ENCODE measurements at places on chromosomes 1 and 21.

- no peak for DNase-seq
Observed at GRCh38 chr21:40595806-40596205, 251.2 kb downstream of the DSCAM start.

- no peak for DNase-seq
Observed at GRCh38 chr1:157292809-157293564, 154.8 kb upstream of the ETV3 start.

- no peak for DNase-seq
Observed at GRCh38 chr1:155073377-155074242, 5.0 kb upstream of the EFNA3 start.

DNA sequence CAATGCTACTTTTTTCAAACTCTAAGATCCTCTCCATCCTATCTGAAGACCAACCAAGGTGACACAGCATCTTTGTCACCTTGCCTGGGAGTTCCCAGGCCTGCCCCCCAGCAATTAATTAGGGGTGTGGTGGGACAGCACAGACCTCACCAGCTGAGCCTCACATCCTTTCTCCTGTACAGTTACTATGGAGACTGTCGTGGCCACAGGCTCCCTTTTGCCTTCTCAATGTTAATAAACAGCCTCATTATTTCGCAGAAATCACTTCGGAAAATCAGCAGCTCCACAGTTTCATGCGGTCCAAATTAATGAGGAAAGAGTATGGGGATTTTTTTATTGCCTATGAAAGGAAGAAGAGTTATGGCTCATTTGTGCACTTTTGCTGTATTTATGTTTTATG, 378.3 kb downstream of the NPHP4 start:
- no peak for DNase-seq

DNA sequence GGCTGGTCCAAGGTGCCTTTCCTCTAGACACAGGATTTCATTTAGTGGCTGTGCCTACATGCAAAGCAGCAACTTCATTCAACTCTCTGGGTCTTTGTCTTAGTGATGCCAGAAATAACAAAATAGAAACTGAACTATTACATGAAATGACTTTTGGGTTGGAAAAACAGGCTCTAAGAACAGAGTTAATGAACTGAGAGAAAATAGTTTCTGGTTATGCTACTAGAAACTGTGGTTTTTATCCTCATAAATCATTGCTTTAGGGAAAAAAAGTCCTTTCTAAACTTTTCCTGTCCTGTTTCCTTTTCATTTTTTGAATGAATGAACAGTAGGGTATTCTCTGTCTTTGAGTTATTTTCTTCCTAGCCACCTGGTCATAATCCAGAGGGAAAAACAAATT, 424.0 kb downstream of the KIF26B start:
- peak; percentile 37 for DNase-seq

DNA sequence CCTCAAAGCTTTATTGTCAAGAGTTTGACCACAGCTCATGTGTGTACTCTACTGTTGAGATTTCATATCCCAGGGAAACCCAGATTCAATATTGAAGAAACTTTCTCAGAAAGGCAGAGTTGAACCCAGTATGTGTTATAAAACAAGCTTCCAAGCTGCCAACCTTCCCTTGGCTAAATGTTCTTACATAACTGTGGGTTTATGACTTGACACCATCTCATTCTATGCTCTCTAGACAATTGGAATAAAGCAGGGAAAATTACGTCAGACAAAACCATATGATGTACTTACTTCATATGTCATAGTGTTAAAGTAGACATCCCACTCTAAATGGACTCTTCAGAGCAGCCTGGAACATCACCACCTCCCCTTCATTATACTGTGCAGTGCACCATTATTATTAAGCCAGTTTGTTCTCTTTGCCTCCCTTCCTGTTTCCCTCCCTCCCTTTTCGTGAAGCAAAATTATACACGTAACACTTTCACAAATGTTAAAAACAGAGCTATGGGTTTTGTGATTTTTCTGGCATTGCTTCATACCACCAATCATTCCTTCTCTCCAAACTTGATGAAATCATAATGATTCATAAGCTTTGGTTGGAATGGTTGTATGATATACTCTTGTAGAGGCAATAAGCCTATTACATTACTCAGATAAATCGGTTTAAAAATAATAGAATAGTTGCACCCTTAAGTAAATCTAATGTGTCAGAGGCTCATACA, 507.2 kb downstream of the LTN1 start:
- peak; percentile 94 for DNase-seq

GRCh38 chr1:206637605-206638004, 2.3 kb downstream of the DYRK3 start:
- no peak for DNase-seq

GRCh38 chr1:200355801-200356200, 54.0 kb downstream of the ZNF281 start:
- no peak for DNase-seq

GRCh38 chr1:241531195-241532161, 700 bp upstream of the KMO start:
- DNase-seq, result peak; percentile 75

DNA sequence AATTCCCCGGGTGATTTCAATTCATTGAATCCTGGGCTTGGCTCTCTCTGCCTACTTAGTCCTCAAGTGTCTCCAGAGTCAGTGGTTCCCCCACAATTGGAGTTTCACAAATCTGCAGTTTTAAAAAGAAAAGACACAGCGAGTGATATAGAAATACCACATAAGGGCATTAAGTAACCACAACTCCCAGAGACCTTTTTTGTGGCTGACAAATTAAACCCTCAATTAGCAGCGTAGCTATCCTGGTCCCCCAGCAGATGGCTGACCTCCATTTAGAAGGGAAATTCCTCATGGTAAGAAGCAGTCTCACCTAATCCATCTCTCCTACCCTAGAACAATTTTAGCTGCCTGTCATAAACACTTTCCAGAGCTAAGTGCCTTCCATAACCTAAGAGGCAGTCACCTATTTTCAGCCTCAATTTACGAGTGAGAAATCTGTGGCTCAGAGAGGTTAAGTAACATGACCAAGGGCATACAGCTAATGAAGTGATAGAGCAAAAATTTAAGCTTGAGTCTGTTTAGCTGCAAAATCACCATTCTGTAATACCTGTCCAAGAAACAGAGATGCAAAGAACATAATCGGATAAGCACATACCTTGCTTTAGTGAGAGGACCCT, 56.0 kb upstream of the NBPF3 start:
- peak; percentile 2 for DNase-seq

DNA sequence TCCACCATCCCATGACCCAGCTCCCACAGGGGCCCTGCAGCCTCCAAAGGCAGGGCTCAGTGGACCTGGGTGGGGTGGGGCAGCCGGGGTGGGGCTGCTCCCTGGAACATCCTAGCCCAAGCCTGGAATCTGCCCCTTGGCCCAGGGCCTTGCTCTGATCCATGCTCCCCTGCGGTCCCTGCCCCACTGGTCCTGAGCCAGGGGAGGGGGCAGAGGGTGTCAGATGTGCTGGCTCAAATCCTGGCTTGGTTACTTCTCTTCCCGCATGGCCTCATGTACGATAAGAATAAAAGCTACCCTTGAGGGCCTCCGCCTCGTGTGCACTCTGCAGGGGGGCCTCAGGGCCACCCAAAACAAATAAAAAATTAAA, 819 bp downstream of the SLC25A34 start:
- DNase-seq, result no peak

DNA sequence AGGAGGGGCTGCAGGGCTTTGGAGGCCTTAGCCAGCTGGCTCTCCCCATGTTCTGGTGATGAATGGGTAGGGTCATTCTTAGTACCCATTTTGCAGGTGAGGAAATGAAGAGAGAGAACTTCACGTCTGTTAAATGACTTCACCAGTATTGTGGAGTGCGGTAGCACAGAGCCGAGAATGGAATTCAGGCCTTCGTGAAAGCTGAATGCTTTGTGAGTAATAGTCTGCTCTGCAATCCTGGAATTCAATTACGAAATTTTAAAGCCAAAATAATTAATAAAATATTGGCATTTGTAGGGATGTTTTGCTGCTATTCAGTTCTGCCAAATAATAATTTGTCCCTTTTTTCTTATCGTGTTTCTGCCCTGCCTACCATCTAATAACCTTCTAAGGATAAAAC, 197.7 kb downstream of the GREM2 start:
- DNase-seq, result peak; percentile 91

- DNase-seq, result no peak
Observed at GRCh38 chr1:26862781-26863684, at the start of gene SFN. Gene SFN (plus strand): TSS chr1:26863149. CDS start chr1:26863213, 64 bp downstream.

DNA sequence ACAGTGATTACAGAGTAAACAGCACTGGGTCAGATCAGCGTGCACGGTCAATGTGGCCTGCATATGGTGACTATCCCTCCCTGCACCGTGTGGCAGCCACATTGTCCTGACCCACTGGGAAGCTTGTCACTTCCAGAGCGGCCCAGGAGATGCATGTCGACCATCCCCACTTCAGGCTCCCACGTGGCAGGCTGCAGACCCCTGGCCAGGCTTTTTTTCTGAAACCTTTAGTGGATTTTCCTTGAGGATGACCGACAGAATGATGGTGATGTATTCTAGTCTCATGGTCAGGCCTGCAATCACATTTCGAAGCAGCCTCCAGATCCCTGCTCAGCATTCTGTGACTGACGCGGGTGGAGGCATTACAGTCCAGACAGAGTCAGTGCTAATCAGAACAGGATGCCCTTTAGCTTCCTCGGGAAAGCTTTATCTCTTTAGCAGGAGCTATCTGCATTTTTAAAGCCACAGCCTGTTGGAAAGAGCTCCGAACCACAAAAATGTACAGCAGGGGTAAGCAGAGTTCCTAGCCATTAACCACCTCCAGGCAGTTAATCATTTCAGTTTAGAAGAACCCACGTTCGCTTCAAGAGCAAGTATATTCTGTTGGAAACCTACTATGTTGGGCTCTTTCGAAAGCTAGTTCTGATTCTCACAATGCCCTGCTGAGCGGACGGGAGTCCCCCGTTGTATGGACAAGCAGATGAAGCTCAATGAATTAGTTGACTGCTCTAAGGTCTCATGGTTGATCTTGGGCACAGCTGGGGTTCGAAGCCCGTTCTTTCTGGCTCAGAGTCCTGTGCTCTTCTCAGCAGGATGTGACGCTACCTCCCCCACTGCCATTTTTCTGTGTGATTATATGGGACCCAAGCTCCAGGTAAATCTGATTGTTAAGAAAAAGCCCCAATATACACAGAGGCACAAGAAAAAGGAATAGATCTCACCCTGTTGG, 56.5 kb downstream of the IRF2BP2 start:
- peak; percentile 98 for DNase-seq

DNA sequence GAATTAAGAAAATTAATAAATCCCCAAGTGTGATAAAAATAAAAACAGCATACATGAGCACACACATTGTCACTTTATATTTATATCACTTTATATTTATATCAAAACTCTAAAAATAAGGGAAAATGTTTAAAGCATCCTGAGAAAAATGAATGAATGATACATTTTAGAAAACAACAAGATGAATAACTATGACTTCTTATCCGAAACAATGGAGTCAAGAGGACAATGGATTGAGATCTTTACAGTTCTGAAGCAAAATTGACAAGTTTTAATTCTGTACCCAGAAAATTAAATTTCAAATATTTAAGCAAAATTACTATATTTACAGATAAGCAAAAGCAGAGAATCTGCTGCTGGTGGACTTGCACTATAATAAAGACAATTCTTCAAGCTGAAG, 512.6 kb downstream of the MRPL39 start:
- no peak for DNase-seq

- peak; percentile 36 for DNase-seq
Observed at GRCh38 chr1:224357626-224358124, 996 bp downstream of the CNIH4 start.

DNA sequence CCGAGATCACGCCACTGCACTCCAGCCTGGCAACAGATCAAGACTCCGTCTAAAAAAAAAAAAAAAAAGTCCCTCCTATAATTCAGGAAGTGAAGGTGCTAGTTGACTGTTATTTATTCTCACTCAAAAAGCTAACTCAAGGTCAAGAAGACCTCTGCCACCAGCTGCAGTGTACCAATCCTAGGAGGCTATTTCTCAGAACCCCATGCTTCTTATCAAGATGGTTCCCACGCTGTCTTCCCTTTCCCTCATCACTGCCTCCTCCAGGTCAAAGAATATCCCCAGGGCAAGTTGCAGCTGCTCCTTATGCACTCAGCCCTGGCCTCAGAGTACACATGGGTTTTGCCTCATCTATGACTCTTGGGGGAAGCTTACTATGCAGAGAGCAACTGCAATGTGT, 53.6 kb downstream of the RERE start:
- DNase-seq, result no peak

DNA sequence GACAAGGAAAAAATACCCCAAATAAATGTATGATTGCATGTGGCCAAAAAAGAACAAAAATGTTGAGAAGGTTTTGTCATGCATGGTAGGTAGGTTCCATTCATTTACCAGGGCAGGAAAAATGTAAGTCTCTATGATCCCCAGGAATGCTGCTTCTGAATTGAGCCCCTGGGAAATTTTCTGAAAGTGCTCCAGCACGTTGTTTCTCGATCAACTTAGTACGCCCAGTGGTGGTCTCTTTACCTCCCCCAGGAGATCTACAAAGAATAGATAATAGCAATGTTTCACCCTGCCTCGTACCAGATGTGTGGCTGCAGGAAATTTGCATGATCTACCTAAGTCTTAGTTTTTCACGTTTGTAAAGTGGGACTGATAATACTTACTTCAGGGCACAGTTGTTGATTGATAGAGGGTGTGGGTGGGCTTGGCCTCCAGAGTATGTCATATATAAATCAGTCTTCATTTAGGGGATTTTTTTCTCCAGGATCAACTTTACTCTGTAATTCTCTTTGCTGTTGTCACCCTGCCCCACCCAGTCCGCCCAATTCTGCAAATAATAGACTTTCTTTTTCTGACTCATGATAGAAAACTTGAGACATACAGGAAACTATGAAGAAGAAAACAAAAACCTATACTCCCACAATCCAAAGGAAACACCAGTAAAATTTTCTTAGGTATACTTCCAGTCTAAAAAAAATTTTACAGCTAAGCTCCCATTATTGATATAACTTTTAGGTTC, 462.0 kb upstream of the RUNX1 start:
- peak; percentile 27 for DNase-seq

DNA sequence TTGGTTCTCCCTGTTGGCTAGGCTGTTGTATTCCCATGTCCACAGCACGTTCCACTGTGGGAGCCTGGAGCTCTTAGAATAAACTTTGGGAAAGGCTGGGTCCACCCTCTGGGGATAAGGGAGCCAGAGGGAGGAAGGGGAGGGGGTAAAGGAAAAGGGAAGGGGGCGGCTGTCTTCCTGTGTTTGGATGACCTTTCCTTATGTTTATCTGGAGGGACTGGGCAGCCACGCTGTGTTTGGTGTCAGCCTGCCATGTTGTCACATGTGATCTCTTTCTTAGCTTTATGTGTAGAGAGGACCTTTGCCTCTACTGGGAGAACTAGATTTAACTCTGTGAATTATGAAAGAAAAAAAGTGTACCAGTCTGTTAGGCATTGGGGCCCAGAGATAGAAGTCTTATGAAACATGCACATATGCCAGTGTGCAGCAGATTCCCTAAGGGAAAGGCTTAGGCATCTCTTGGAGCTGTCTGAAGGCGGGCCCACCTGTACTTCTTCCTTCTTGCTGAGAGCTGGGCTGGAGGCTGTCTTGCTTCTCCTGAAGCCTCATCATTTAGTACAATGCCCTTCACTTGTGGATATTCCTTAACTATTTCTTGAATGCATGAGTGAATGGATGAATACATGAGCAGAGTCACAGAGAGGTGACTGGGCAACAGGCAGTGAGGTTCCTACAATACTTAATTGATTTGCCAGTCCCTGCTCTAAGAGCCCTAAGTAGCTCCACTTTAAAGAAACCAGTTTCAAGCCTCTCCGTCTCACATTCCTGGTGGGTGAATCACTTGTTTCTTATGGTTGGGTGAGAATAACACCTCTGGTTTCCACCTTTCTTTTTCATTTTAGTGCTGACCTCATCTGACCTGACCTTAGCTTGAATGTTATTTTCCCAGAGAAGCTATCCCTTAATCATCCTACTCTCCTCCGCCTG, 62.5 kb upstream of the ARHGAP29 start:
- DNase-seq, result peak; percentile 59
